Prostate gland (tissue), 2 donors: ENCODE measurements at places on chromosomes 3 and 15. TPM values are rescaled to one million over a fixed set of nuclear protein-coding genes. Genes with fewer than 3 reads are reported as not detected.

Gene THAP10
- 3.2 TPM for total RNA-seq

Gene STXBP5L
- total RNA-seq = 2.6 TPM

Gene RTP3
- 0.68 TPM for total RNA-seq

Gene GAP43
- 0.74 TPM for total RNA-seq

Gene NANOGP8
- total RNA-seq = not detected

Gene SPATA12
- 0.28 TPM for total RNA-seq

Gene MEIS2
- 53.4 TPM for total RNA-seq

Gene GOLGA8M
- not detected for total RNA-seq

Gene CPA3
- total RNA-seq = 8.1 TPM

DNA sequence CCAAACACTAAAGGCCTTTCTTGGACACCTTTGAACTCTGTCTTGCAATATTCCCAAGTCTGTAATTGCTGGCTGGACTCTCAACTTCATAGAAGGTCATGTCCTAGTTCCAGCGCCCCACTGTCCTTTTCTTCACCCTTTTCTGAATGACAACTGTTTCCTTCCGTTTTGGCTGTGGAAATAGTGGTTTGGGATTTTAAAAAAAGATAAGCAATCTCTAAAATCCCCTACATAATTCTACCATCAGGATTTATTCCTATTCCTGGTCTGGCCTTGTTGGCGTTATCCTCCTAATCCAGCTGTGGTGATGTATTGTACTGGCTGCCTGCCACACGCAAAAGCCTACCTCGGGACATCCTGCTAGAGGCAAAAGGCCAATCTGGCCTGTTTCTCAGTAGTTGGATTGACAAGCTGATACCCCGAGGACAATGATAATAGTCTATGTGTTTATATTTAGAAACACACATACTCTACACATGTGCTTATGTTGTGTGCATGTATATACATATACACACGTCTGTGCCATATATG, 440.3 kb upstream of the DPH6 start:
- no peaks in the 10 kb centered on the region for H3K36me3 ChIP-seq
- H3K27me3 ChIP-seq = no peaks in the 10 kb centered on the region
- no peak overlapping the region for H3K4me3 ChIP-seq
- H3K4me1 ChIP-seq = no peaks in the 10 kb centered on the region
- no peak overlapping the region for H3K27ac ChIP-seq

GRCh38 chr15:34259566-34259965, 34.8 kb downstream of the EMC4 start:
- H3K4me1 ChIP-seq = no peaks in the 10 kb centered on the region
- H3K27me3 ChIP-seq = no peaks in the 10 kb centered on the region
- H3K4me3 ChIP-seq = no peak overlapping the region
- H3K27ac ChIP-seq = no peak overlapping the region
- DNase-seq = no peak
- H3K36me3 ChIP-seq = no peaks in the 10 kb centered on the region

GRCh38 chr3:116849261-116849688, 139.7 kb downstream of the TUSC7 start:
- H3K27me3 ChIP-seq = no peaks in the 10 kb centered on the region
- no peak for DNase-seq
- no peak overlapping the region for H3K27ac ChIP-seq
- H3K4me1 ChIP-seq = no peaks in the 10 kb centered on the region

DNA sequence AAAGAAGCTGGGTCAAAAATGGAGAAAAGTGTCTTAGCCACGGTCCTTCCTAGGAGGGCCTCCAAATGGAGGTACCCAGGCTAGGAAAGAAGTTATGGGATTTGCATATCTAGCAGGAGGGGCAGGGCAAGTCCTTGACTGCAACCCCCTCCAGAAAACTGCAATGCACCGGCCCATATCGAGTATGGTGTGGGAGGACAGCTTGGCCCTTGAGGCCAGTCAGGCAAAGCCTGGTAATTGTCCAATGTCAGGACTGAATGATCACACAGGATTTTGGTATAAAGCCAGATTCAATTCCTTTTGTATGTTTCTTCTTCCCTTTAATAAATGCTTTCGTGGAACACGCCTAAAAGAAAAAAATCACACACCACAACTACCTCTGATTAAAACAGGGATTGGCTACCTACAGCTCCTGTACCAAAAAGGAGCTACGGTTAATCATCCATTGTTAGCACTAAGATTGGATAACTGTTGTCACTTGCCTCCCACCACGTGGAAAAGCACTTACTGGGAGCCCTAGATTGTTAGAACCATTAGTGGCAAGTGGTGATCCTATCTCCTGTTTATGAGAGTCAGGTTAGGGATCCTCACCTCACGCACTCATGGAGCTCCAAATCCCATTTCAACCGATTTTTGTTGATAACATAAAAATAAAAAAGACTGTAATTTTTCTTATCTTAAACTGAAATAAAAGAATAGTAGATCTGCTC, 1.2 kb downstream of the ZNF770 start:
- peak overlapping the region; percentile 81 for H3K4me3 ChIP-seq
- peaks cover 4% of the 10 kb centered on the region for H3K4me1 ChIP-seq
- no peaks in the 10 kb centered on the region for H3K27me3 ChIP-seq
- H3K36me3 ChIP-seq = no peaks in the 10 kb centered on the region

DNA sequence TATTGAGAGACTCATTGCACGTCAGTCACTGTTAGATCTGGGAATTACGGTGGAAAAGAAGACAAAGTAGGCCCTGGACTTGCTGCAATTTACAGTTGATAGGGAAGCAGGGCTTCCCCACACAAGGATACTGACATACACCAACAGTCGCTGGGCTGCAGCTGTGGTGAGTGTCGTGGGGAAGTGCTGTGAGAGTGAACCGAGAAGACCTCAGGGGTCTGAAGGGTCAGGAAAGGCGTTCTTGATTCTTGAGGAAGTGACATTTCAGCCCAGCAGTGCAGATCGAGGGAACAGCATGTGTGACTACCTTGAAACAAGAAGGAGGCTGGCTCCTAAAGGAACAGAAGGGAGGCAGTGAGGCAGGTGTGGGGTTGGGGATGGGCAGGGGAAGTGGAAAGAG, 22.5 kb downstream of the MYZAP start:
- H3K4me1 ChIP-seq = peaks cover 13% of the 10 kb centered on the region
- H3K27ac ChIP-seq = no peak overlapping the region
- no peak for DNase-seq
- no peaks in the 10 kb centered on the region for H3K36me3 ChIP-seq

GRCh38 chr3:66602237-66602636, 101.4 kb upstream of the LRIG1 start:
- H3K4me3 ChIP-seq = no peak overlapping the region
- peaks cover 3% of the 10 kb centered on the region for H3K4me1 ChIP-seq
- peak overlapping the region; percentile 41 for H3K27ac ChIP-seq
- no peaks in the 10 kb centered on the region for H3K36me3 ChIP-seq
- DNase-seq = no peak
- H3K27me3 ChIP-seq = no peaks in the 10 kb centered on the region

DNA sequence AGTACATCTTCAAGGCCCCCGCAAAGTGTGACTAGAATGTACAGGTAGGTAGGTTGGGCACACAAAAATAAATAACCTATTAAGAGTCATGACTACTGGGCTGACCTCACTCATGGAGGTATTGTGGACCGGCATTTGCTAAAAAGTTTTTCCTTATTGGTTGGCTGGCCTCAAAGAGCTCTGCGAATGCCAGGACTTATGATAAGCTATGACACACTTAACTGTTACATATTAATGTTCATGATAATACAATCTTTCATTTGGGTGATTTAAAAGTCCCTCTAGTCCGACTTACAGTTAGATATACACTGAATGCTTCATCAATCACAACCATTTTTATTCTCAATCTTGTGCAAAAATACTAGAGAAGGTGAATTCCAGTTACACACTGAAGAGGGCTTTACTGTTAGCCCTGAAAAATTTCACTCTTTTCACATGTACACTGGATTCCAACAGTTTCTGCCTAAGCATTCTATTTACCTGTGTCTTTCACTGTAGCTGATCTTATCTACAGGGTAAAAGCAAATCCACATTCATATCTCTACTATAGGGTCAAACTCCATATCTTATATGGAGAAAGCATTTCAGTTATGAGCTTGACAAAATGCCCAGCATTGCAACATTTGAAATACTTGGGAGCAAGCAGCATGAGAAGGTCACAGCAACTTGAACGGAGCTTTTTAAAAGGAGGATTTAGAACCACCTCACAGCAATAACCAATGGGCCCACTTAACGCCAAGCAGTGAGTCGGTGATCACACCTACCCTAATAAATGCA, 329.1 kb downstream of the FOXP1 start:
- no peak overlapping the region for H3K4me3 ChIP-seq
- no peak overlapping the region for H3K27ac ChIP-seq
- no peaks in the 10 kb centered on the region for H3K4me1 ChIP-seq
- no peaks in the 10 kb centered on the region for H3K36me3 ChIP-seq

- H3K27me3 ChIP-seq = no peaks in the 10 kb centered on the region
- no peaks in the 10 kb centered on the region for H3K4me1 ChIP-seq
- no peak overlapping the region for H3K4me3 ChIP-seq
- DNase-seq = no peak
These were observed 77.6 kb downstream of the TOP2B start for GRCh38 chr3:25587094-25587493.

DNA sequence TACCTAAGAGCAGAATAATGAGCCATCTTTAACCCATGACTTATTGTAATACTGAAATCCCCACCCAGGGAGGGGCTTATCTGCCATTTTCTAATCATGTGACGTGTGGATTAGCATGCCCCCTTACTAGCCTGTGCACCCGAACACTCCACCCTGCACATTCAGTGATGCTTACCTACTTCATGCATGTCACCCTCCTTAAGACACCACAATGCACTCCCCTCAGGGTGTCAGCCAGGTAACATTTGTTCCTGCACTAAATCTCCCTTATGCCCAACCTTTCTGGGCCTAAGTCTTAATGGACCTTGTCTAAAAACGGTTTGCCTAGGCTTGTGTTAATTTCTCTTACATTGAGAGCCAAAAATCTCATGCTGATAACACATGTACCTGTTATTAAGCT, 336.6 kb downstream of the OCA2 start:
- H3K27me3 ChIP-seq = no peaks in the 10 kb centered on the region
- H3K36me3 ChIP-seq = no peaks in the 10 kb centered on the region
- DNase-seq = no peak
- no peak overlapping the region for H3K4me3 ChIP-seq
- H3K27ac ChIP-seq = no peak overlapping the region
- no peaks in the 10 kb centered on the region for H3K4me1 ChIP-seq

DNA sequence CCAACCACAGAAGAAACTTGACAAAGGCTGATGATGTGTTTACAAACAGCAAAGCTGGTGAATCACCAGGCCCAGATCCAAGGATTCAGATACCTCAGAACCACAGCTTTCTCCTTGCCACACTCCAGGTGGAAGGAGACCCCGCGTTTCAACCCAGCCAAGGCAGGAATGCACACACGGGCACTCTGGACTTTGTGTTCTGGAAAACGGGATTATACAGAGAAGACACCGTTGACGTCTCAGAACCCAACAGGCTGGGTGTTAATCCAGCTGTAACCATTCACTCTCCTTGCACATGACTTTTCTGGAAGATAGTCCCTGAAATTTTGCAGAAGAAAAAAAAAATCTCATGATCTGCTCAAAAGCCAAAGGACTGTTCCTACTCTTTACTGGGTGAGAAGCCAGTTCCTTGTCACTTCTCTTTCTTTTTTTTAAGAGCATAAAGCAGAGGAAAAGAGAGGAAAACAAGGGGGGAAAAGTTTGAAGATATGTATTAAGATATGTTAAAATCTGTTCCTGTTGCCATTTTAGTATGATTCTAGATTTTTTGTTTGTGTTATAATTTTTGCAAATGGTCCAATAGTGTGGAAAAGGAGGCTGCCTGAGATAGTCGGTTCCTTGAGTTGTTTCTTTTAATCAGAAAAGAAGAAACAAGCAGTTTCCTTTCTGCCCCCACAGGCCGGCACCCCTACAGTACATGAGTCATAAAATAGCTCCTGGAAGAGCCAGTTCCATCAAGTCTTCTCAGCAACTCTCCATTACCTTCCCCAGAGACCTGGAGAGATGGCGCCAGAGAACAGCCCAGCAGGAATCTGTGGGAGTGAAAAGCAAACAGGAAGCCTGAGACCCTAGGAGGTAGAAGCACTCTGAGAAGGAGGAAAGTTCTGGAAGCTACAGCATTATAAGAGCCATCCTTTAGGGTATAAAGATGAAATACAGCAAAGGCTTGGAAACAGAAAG, 73.1 kb downstream of the RORA start:
- H3K27ac ChIP-seq = no peak overlapping the region
- no peaks in the 10 kb centered on the region for H3K4me1 ChIP-seq
- H3K27me3 ChIP-seq = no peaks in the 10 kb centered on the region
- no peaks in the 10 kb centered on the region for H3K36me3 ChIP-seq
- no peak overlapping the region for H3K4me3 ChIP-seq

- no peaks in the 10 kb centered on the region for H3K27me3 ChIP-seq
- no peak overlapping the region for H3K27ac ChIP-seq
- no peaks in the 10 kb centered on the region for H3K36me3 ChIP-seq
- H3K4me1 ChIP-seq = no peaks in the 10 kb centered on the region
- H3K4me3 ChIP-seq = no peak overlapping the region
- no peak for DNase-seq
These were observed 65.5 kb downstream of the ARHGAP31 start for GRCh38 chr3:119359476-119360326.

DNA sequence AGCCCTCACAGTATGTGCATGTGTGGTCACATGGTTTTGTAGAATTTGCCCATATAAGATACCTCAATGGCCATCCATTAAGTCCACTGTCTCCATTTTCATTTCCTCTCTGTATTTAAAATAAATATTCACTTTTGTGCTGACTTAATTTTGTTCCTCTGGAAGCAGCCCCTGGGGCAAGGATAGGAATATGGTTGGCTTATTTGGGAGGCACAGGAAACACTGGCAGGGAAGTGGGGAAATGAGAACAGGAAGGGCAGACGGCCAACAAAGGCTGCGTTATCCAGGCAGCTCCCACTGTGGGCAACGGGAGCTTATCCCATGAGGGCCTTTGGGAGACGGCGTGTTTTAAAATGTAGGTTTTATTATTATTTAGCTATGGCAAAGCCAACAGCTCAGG, 148.6 kb downstream of the SHQ1 start:
- no peaks in the 10 kb centered on the region for H3K36me3 ChIP-seq
- no peak overlapping the region for H3K27ac ChIP-seq
- no peak for DNase-seq

DNA sequence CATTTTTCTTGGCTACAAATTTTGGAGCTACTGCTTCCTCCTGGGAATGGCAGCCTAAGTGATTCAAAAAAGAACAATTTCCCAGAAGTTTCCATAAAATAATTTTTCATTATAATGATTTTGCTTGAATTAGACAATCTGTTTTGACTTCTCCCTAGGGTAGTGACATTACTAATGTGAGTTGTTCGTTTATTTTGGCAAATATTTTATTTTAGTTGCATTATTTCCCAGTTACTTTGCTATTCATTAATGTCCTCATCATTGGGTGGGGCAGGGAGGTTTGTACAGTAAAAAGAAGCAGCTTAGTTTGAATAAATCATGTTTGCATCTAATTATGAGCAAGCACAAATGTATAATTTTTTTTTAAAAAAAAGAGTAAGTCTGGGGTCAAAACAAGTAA, 686.6 kb downstream of the ROBO2 start:
- DNase-seq = no peak
- H3K27ac ChIP-seq = no peak overlapping the region
- no peaks in the 10 kb centered on the region for H3K4me1 ChIP-seq
- no peaks in the 10 kb centered on the region for H3K36me3 ChIP-seq
- H3K27me3 ChIP-seq = no peaks in the 10 kb centered on the region
